T-helper 17 cell (primary cell): ENCODE measurements at places on chromosomes 12 and 14.
A peak's percentile ranks its signal among the peaks of the same experiment; 100 is the strongest.

- H3K27ac ChIP-seq, result no peak overlapping the region
- peaks cover 31% of the 10 kb centered on the region for H3K27me3 ChIP-seq
- H3K36me3 ChIP-seq, result no peaks in the 10 kb centered on the region
These were observed 12.3 kb upstream of the KRT73 start for GRCh38 chr12:52630599-52631200.

DNA sequence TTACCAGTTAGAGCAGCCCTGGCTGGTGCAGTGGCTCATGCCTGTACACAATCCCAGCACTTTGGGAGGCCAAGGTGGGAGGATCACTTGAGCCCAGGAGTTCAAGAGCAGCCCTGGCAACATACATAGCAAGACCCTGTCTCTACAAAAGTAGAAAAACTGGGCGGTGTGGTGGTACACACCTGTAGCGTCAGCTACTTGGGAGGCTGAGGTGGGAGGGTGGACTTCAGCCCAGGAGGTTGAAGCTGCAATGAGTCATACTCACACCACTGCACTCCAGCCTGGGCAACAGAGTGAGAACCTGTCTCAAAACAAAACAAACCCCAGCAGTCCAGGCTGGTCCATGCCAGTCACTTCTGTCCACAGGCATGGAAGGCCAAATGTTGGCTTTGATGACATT, 7.4 kb downstream of the COX14 start:
- H3K4me3 ChIP-seq, result no peak overlapping the region
- no peak for DNase-seq
- no peak overlapping the region for H3K27ac ChIP-seq
- no peaks in the 10 kb centered on the region for H3K27me3 ChIP-seq

GRCh38 chr14:89720741-89721729, 233.5 kb downstream of the EFCAB11 start:
- H3K27ac ChIP-seq, result peak overlapping the region; percentile 96
- no peaks in the 10 kb centered on the region for H3K36me3 ChIP-seq
- H3K4me1 ChIP-seq, result peaks cover 52% of the 10 kb centered on the region
- H3K27me3 ChIP-seq, result no peaks in the 10 kb centered on the region

DNA sequence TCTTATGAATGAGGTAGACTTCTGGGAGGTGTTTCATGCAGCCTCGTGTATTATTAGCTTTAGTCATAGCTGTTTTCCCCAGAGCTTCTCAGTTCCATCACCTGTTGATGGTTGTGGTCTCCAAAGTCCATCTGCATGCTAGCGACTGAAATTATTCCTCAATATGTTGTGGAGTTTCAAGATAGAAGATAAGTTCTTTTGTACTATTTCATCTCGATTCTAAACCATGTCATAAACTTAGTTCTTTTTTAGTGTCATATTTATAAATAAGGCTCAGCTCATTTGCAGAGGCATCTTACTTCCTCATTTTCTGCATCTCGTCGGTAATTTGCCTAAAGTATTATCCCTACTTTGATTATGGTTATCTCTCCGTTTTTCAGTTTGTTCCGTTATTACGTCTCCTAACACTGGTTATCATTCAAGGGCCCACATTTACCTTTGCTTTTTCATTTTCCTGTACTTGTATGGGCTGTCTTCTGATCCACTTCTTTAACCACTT, 119.1 kb downstream of the ITPR2 start:
- no peaks in the 10 kb centered on the region for H3K27me3 ChIP-seq
- DNase-seq, result no peak
- peaks cover 3% of the 10 kb centered on the region for H3K4me1 ChIP-seq
- no peak overlapping the region for H3K4me3 ChIP-seq
- H3K27ac ChIP-seq, result no peak overlapping the region

DNA sequence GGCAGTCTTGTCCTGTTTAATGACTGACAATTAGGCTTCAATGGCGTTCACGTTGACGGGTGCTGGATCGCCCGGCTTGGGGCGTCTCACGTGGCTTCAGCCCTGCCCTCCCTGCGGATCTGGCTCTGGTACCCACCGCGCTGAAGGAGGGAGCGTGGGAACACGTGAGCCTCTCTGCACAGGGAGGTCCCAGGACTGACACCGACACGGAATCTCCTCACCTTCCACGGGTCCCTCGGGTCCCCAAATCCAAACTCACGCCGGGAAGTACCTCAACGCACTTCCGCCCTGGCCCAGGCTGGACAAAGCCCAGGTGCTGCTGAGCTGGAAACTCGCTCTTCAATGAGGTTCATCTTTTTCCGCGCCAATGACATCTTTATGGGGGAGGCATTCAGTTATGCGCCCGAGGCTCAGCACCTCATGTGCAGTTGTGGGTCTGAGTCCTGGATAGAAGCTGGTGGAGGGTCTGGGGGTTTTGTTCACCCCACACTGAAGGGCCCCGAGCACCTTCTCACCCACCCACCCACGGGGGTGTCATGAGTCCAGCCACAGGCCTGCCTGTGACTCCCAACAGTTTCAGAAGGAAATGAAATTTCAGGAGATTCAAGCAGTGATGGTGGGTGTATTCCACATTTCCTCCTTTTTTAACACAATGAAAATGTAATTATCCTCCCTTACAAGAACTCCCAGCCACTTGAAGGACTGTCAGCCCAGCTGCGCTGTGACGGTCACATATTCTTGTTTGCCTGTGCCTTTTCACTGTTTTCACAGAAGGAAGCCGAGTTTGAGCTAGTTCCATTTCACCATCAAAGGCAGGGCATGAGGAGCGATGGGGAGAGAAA, 251.7 kb upstream of the SFSWAP start:
- H3K4me3 ChIP-seq, result no peak overlapping the region
- H3K4me1 ChIP-seq, result peaks cover 6% of the 10 kb centered on the region
- H3K27me3 ChIP-seq, result peaks cover 17% of the 10 kb centered on the region
- no peaks in the 10 kb centered on the region for H3K36me3 ChIP-seq

DNA sequence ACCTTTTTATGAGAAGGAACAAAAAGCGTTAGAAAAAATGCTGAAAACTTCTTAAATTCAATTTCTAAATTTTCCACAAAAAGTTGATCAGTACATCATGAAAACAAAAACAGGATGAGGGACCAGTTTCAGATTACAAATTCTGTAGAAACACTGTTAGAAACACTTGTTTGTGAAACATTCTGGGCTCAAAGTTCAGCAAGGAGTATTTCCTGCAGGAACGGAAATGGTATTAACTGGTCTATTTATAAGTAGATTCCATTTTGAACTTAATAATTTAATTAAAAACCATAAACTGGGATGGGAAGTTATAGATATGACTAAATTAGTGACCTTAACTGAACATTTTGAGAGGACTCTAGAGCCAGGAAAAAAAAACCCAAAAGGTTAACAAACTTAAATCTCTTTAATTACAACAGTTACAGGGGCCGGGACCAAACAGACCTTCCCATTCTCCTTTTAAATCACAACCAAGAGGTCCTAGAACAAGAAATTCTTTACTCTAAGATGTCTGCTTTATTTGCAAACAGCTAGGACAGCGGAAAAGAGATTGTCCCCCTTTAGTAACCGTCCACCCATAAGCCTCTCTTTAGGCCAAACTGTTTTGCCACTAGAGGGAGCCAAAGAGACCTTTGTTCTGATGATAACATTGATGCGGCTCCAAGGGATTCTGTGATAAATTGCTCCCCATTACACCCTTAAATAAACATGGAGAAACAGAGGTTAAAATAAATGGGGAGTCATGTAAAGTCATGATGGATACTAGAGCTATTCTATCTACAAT, 69.0 kb upstream of the RERGL start:
- DNase-seq, result peak; percentile 7
- H3K27me3 ChIP-seq, result no peaks in the 10 kb centered on the region
- no peak overlapping the region for H3K4me3 ChIP-seq
- H3K27ac ChIP-seq, result no peak overlapping the region
- no peaks in the 10 kb centered on the region for H3K4me1 ChIP-seq

- H3K27ac ChIP-seq, result peak overlapping the region; percentile 54
- H3K27me3 ChIP-seq, result no peaks in the 10 kb centered on the region
- H3K36me3 ChIP-seq, result peaks cover 10% of the 10 kb centered on the region
- H3K4me1 ChIP-seq, result peaks cover 22% of the 10 kb centered on the region
These were observed 35.0 kb downstream of the PPP2R5C start for GRCh38 chr14:101796479-101796878.

- H3K27ac ChIP-seq, result no peak overlapping the region
- H3K4me3 ChIP-seq, result no peak overlapping the region
- no peak for DNase-seq
- no peaks in the 10 kb centered on the region for H3K4me1 ChIP-seq
- no peaks in the 10 kb centered on the region for H3K36me3 ChIP-seq
These were observed 203.3 kb upstream of the NUDT4 start for GRCh38 chr12:93174473-93174872.

DNA sequence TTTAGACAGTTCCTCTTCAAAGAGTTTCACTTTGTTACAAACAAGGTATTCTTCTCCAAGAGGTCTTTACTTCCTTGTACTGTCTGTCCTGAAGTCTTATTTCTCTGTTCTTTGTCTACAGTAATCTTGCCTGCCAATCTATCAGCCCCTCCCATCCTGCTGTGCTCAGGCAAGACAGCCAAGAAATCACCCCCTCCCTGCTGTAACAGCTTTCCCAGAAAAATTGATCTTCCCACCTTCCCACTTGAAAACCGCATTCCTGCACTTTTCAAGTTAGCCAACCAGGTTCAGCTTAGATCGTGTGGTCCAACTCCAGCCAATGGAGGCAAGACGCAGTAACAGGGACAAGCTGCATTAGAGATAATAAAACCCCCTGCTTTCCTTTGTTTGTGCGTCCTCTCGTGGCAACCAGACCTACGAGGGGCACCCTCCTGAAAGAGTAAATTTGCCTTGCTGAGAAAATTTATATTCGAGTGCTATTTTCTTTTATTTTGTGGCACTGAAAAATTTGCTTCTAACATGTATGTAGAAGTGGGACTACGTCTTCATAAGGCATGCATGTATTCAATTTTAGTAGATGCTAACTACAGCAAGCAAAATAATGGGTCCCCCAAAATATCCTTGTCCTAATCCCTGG, 46.5 kb upstream of the ESR2 start:
- no peak overlapping the region for H3K4me3 ChIP-seq
- no peaks in the 10 kb centered on the region for H3K27me3 ChIP-seq
- peaks cover 14% of the 10 kb centered on the region for H3K4me1 ChIP-seq
- no peak for DNase-seq
- H3K27ac ChIP-seq, result no peak overlapping the region
- no peaks in the 10 kb centered on the region for H3K36me3 ChIP-seq

GRCh38 chr12:107092669-107093416, 506 bp downstream of the CRY1 start:
- H3K27ac ChIP-seq, result no peak overlapping the region
- no peak overlapping the region for H3K4me3 ChIP-seq
- peaks cover 4% of the 10 kb centered on the region for H3K27me3 ChIP-seq
- peaks cover 18% of the 10 kb centered on the region for H3K4me1 ChIP-seq
- no peaks in the 10 kb centered on the region for H3K36me3 ChIP-seq

GRCh38 chr12:26496170-26496569, 300.8 kb downstream of the SSPN start:
- H3K27me3 ChIP-seq, result no peaks in the 10 kb centered on the region
- H3K4me1 ChIP-seq, result no peaks in the 10 kb centered on the region
- DNase-seq, result no peak
- peaks cover 9% of the 10 kb centered on the region for H3K36me3 ChIP-seq

- H3K4me3 ChIP-seq, result no peak overlapping the region
- H3K27ac ChIP-seq, result no peak overlapping the region
- no peaks in the 10 kb centered on the region for H3K36me3 ChIP-seq
These were observed 606.3 kb upstream of the LRFN5 start for GRCh38 chr14:41000350-41000749.

GRCh38 chr12:87618199-87618598, 411.0 kb downstream of the C12orf50 start:
- no peaks in the 10 kb centered on the region for H3K36me3 ChIP-seq
- no peaks in the 10 kb centered on the region for H3K4me1 ChIP-seq
- DNase-seq, result no peak
- H3K27ac ChIP-seq, result no peak overlapping the region
- H3K4me3 ChIP-seq, result no peak overlapping the region
- no peaks in the 10 kb centered on the region for H3K27me3 ChIP-seq

GRCh38 chr14:61281948-61282275, 774 bp upstream of the TMEM30B start:
- no peaks in the 10 kb centered on the region for H3K27me3 ChIP-seq
- H3K36me3 ChIP-seq, result no peaks in the 10 kb centered on the region
- no peak for DNase-seq
- H3K4me3 ChIP-seq, result no peak overlapping the region
- no peak overlapping the region for H3K27ac ChIP-seq

DNA sequence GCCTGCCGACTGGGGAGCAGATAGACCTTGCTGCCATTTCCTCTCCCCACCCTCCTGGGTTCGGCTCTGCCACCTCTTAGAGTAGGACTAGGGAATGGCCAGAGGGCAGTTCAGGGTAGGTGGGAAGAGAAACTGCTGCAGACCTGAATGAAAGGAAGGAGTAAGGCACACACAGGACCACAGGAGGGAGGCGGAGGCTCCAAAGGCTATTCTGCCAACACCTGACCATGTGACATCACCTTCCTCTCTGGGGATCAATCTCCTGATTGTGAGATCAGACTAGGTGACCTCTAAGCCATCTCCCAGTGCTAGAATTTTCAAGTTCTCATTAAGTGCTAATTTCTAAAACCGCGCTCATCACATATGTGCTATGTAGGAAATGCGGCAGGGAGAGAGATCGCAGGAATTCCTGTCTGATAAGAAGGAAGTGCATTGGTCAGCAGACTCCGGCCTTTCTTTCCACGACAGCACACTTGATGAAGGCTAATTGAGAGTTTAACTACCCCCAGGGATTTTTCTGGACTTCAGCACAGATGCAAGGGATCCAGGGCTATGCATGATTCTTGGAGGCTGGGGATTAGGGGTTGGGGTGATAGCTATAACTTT, 11.5 kb upstream of the TSPAN11 start:
- H3K27me3 ChIP-seq, result peaks cover 24% of the 10 kb centered on the region
- H3K4me3 ChIP-seq, result no peak overlapping the region
- peaks cover 2% of the 10 kb centered on the region for H3K36me3 ChIP-seq
- DNase-seq, result no peak
- H3K27ac ChIP-seq, result no peak overlapping the region

DNA sequence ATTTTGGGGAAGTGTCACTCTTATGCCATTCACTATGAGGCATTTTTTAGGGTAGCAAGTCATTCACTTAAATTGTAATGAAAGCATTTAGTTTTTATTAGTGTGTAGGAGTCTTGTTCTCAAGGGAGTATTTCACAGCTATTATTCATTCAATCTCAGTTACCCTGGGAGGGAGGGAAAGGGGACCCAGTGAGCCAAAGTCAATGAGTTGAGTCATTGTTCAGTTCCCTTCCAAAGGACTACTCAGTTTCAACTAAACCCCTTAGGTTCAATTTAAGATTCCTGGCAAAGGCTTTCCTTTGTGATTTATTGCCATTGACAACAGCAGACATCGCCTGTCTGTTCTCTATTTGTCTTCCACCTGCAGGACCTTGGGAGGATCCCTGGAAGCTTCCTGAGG, 29.3 kb upstream of the RASSF8 start:
- no peak for DNase-seq
- H3K36me3 ChIP-seq, result no peaks in the 10 kb centered on the region
- H3K27me3 ChIP-seq, result peaks cover 8% of the 10 kb centered on the region
- H3K4me3 ChIP-seq, result no peak overlapping the region

GRCh38 chr14:24534286-24534685, 26.2 kb upstream of the CMA1 start:
- H3K4me3 ChIP-seq, result no peak overlapping the region
- peaks cover 35% of the 10 kb centered on the region for H3K27me3 ChIP-seq
- no peak for DNase-seq
- H3K27ac ChIP-seq, result no peak overlapping the region

GRCh38 chr14:52780893-52781292, 10.5 kb downstream of the GNPNAT1 start:
- no peak for DNase-seq
- no peaks in the 10 kb centered on the region for H3K27me3 ChIP-seq
- no peaks in the 10 kb centered on the region for H3K36me3 ChIP-seq
